ENCODE measurements at places on chromosomes 1 and 21.

DNA sequence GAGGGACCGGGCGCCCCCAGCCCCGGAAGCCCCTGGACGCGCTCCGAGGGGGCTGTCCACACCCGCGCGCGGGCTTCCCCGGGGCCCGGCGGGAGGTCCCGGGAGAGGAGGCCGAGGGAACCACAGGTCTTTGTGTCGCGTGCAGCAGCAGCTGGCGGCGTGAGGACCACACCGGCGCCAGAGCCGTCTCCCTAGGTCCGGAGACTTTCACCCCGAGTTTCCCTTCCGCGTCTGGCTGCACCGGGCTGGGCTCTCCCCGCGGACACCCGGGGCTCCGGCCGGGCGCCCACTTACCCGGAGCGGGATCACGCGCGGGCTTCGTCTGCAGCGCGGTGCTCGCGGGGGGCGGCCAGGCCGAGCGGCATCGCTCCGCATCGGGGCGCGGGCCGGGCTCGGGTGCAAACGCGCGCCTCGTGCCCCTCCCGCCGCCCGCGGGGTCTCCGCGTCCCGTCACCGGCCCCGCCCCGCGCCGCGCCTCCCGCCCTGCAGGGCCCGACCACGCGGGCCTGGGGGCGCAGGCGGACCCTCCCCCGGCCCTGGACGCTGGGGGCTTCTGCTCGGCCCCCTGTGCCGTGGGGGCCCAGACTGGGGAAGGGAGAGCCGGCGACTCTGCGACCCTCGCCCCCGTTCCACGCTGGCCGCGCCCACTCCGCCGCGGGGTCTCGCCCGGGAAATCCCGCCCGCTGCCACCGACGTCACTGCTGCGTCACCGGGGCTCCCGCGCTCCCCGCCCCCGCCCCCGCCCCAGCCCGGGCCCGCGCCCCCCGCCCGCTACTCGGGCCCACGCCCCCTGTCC, at the start of gene GNG4:
Gene GNG4, minus strand, starts transcription at position 417 of the 796 bp plus-strand sequence. CDS start 65,946 bp downstream, outside the sequence.
- peak; percentile 56 for DNase-seq

GRCh38 chr1:11851180-11851579, 3.6 kb upstream of the NPPA start:
- DNase-seq: no peak

DNA sequence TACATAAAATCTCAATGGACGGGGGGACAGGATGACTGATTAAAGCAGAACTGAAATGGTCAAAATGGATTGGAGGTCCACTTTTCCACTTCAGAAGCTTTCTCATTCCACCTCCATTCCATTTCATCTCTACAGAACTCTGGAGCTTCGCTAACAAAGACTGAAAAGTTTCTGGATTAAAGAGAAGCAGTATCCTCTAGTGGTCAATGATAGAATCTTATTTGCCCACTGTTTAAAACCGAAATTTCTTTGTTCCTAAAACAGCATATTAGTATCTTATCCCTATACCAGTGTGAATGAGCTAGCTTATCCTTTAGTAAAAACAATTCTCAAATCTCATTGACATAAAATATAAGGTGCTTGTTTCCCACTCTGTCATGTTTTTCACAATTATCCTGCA, 890.6 kb downstream of the KCNT2 start:
- no peak for DNase-seq

DNA sequence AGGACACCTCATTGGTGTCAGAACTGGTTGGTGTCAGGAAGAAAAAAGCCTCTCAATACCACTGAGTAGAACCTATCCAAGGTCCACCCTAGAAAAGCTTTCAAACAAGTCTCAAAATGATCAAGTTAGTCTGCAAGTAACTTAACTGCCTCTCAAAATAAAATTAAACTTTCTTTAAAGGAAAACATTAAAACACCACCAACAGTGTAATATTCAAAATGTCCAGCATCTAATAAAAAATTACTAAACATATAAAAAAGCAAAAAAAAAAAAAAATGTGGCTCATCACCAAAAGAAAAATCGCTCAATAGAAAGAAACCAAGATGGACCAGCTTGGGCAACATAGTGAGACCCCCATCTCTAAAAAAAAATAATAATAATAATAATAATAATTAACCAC, 18.7 kb upstream of the OLFML2B start:
- DNase-seq: no peak

GRCh38 chr1:246587606-246588005, 21.4 kb downstream of the CNST start:
- no peak for DNase-seq

DNA sequence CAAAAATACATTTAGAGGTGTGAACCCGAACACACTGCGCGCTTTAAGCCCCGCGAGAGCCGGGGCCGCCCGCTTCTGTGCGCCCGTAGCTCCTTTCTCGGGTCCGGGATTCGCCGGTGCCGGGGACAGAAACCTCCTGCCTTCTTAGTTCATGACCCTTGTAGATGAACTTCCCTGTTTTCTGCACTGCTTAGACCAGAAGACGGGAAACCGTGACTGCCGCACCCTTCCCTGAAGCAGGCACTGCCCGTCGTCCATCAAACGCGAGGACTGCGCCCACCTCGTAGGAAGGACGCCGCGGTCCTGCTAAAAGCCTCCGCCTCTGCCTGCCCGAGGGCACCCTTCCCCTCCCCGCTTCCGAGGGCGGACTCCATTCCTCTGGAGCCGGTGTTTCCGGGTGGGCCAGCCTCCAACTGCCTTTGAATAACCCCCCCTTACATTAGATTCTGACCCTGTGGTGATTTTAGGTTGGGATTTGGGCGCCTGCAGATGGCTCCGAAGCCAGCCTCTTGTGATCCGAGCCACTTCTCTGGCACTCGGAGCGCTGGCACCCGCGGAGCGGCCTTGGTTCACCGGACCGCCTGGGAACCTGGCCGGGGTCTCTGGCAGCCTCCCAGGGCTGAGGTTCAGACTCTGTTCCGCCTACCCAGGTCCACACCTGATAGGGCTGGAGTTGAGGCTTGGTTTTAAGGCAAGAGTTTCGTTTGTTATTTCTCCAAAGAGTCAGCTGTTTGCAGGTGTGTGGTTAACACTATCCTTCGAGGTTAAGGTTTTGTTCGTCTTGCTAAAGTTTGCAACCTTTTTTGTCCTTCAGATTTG, 1.2 kb upstream of the PTTG1IP start:
- peak; percentile 85 for DNase-seq

- no peak for DNase-seq
Measured at GRCh38 chr1:43636006-43636641, 13.8 kb upstream of the KDM4A start.

GRCh38 chr21:43646550-43647260, 12.6 kb downstream of the HSF2BP start:
- peak; percentile 96 for DNase-seq

GRCh38 chr1:17627239-17628052, 87.9 kb downstream of the ARHGEF10L start:
- no peak for DNase-seq

DNA sequence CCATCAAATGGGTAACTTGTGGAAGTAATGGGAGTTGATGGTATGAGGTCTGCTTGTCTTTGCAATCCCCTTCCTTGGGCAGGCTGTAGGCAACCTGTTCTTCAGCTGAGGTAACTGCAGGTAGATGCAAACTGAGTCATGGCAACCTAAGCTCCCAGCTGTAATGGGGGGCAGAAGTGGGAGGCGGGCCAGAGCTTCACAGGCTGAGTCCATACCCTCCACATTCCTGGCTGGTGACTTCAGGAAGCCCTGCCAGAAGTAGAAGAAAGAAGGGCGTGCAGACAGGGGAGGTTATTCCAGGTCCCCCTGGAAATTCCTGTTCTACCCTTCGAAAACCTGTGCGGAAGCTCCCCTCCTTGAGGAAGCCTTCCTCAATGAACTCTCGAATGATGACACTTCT, 44.9 kb downstream of the ARHGEF11 start:
- no peak for DNase-seq

DNA sequence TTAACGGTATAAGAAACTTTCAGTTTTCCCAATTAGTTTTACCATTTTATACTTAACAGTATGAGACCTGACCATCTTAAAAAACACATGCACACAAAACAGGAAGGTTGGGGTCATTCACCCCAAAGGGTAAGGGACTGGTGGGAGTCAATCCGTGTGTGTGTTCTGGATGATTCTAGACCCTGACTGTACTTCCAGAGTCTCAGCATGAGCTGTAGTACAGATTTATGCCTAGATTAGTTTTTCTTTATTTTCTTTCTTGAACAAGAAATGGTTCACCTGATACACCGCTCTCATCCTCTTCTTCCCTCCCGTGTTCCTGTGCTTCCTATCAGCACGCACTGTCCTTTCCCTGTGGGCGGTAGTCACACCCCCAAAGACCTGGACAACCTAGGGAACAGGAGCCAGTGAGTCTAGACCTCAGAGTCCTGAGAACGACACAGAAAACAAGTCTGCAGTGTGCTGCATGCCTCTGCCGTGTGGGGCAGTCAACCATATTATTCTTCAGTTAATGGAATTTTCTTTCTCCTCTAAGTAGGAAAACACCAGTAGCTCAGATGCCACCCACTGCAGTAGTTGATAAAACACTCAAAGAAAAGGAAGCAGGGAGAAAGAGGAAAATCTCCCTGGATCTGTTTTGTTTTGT, 38.9 kb upstream of the MRPS6 start:
- DNase-seq: no peak

GRCh38 chr1:230498704-230499103, 72.6 kb upstream of the PGBD5 start:
- DNase-seq: no peak

- DNase-seq: no peak
Measured at GRCh38 chr1:17540255-17541001, 930 bp downstream of the ARHGEF10L start.

DNA sequence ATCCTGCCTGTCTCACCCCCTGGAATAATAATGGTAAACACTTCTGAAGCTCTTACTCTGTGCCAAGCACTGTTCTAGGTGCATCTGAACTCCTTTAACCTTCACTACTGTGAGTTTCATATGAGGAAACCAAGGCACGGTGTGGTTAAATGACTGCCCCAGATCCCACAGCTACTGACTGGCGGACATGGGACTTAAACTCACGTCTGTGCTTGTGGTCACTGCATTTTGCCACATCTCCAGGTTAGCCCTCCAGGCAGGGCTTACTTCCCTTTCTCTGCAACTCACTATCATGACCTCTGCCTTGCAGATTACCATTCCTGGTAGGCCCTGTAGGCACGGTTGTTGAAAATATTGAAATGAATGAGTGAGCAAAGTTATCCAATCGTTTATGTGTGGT, 83.4 kb downstream of the ADSS2 start:
- no peak for DNase-seq

DNA sequence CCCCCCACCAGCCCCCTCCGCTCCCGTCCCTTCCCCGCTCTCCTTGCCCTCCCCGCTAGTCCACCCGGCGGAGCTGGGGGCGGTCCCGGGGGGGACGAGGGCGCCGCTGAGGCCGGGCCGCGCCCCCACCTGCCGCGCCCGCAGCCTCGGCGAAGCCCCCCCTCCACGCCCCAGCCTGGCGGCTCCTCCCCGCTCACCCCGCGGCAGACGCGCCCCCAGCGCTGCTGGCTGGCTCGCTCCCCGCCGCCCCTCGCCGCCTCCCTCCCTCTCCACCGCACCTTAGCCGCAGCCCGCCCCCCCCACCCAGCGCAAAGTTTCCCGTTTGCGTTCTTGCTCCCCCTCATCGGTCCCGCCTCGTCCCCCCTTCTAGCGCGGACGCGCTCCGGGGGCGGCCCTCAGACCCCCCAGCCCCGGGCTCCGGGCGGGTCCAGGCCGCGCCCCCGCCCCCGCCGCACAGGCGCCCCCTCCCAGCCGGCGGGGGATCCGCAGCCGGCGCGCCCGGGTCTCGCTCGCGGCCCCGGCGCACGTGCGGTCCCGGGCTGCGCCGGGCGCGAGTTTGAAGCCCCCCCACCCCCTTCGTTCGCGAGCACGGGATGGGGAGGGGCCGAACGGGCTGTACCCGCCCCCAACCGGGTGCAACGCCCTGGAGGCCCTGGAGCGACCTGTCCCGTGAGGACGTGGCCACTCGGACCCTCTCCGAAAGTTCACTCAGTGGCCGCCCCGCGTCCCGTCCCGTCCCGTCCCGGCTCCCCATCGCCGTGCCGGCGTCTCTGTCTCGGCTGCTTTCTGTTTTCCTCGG, 623 bp downstream of the PTPRF start:
- DNase-seq: no peak

- DNase-seq: no peak
Measured at GRCh38 chr1:245085508-245086095, 69.2 kb upstream of the KIF26B start.

- no peak for DNase-seq
Measured at GRCh38 chr1:162667381-162668080, 35.3 kb downstream of the DDR2 start.

DNA sequence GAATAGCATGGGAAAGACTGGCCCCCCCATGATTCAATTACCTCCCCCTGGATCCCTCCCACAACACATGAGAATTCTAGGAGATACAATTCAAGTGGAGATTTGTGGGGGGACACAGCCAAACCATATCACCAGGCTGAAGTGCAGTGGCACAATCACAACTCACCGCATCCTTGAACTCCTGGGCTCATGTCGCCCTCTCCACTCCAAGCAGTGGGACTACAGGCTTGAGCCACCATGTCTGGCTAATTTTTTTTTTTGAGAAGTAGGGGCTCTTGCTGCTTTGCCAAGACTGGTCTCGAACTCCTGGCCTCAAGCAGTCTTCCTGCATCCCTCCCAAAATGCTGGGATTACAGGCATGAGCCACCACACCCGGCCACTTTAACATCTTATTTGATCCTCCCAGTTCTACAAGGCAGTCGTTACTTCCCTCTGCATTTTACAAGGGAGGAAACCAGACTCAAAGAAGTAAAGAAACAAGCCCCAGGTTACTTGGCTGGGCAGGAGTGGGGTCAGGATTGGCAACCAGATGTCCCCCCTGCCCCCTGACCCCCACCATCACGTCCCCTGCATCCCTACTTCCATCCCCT, 26.9 kb upstream of the ACTL8 start:
- DNase-seq: no peak

DNA sequence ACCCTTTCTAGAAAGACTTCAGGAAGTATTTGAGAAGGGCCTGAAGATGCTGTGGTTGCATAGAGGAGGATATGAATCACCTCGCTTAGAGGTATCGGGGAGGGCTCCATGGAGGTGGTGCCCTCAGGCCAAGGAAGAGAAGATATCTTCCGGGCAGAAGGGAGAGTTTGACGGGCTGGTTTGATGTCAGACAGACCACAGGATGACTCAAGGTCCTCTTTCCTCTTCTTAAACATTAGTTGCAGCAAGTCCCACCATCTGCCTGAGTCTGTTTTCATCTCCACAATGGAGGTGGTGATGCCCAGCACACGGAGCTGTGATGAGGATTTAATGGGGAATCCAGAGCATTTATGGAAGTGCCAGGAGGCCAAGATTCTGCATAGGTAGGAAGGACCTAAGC, 25.1 kb upstream of the RUNX3 start:
- DNase-seq: no peak

GRCh38 chr1:95532335-95532734, 298.3 kb downstream of the RWDD3 start:
- DNase-seq: no peak

Measured in right atrium auricular region (tissue), 2 donors.